ENCODE measurements at places on chromosomes 3 and 15.

- no peak for DNase-seq
Observed at GRCh38 chr3:14037211-14037610, 87.5 kb downstream of the CHCHD4 start.

DNA sequence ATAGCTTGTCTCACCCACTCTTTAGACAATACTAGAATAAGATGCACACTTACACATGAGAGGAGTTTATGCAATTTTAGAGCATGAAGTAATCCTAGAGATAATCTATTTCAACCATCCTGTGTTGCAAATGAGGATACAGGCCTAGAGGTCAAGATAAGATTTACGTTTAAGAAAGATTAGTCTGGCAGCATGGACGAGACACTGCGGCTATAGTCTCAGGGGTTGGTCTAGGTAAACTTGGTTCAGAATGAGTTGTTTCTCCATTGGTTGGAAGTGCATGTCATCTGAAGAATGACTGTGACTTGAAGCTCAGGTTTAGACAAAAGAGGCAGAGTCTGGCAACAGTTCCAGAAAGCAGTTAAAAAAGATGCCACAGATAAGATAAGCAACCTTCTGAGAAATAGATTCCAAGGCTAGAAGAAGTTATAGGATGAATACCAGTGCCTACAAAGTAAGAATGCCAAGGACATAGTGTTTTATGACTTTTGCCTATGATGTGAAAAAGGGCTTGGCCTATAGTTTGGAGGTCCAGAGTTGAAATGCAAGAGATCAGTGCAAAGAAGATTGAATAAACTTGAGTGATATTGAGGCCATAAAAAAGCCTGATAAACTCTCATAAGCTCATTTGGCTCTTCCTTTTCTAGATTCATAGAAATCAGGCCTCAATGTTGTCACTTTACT is 631.0 kb downstream of the SQOR start:
- no peak for DNase-seq

DNA sequence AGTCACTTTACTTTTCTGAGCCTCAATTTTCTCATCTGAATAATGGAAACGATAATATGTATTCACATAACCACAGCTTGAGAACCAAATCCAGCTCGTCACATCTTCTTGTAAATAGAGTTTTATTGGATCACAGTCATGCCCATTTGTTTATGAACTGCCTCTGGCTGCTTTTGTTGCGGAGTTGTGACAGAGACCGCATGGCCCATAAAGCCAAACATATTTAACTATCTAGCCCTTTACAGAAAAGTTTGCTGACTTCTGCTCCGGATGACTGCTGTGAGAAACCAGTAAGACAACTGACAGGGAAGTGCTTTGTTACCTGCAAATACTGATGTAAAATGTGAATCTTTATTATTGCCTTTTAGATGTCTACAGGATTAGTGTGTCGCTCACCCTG is 216.0 kb downstream of the RORA start:
- no peak for DNase-seq

GRCh38 chr15:40567111-40567510 is 2.0 kb upstream of the RPUSD2 start:
- no peak for DNase-seq

Data from NCI-H446 treated with DMSO at 0.1 percent for 48 hours (cell line).